Myocyte (in vitro differentiated cells): ENCODE measurements at places on chromosomes 5 and 9. TPM values are rescaled to one million over a fixed set of nuclear protein-coding genes. Genes with fewer than 3 reads are reported as not detected.
A peak's percentile ranks its signal among the peaks of the same experiment; 100 is the strongest.

Gene PCDHAC1
- total RNA-seq = 0.05 and 0.10 TPM in 2 replicates

DNA sequence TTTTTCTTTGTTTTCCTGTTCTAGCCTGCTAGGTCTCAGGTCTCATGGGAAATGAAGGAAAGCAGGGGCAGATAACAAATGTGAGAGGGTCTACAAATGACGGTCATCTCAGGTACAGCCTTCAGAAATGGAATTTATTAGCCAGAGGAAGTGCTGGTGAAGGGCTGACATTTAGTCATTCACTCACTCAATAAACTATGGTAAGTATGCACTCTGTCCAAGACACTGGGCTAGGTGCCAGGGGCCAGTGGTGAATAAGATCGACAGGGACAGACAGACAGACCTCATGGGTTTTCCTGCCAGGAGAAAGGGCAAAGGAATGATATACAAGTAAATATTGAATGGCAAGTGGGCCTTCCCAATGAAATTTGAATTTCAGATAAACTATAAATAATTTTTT is 6.3 kb downstream of the PDE6A start:
- DNase-seq = peak; percentile 98

GRCh38 chr5:147044572-147045273 is 166.2 kb upstream of the PPP2R2B start:
- no peak for DNase-seq

- DNase-seq = no peak
Observed at GRCh38 chr5:163377982-163378381, 59.4 kb upstream of the CCNG1 start.

- DNase-seq = no peak
Observed at GRCh38 chr5:127950707-127951391, 132.7 kb upstream of the SLC12A2 start.

- DNase-seq = no peak
Observed at GRCh38 chr9:5958273-5958672, 57.2 kb downstream of the RANBP6 start.

- no peak for DNase-seq
Observed at GRCh38 chr9:83972286-83972685, 7.7 kb downstream of the HNRNPK start.
